ENCODE measurements at places on chromosomes 12 and 14.

DNA sequence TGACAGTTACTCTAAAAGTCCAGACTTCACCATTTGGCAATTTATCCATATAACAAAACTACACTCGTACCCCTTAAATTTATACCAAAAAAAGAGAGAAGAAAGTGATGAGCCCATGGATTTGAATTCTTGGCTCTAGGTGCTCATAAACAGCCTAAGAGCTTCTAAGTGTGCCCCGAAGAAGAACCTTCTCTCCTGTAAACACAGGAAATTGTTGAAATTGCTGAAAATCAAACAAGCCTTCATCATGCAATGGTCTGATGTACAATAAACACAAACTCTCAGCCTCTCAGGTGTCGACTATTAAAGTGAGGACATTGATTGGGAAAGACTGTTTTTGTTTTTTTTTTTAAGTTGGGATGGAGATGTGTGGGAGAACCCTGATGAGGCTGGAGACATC is 21.8 kb downstream of the PDE6H start:
- no peak for DNase-seq

DNA sequence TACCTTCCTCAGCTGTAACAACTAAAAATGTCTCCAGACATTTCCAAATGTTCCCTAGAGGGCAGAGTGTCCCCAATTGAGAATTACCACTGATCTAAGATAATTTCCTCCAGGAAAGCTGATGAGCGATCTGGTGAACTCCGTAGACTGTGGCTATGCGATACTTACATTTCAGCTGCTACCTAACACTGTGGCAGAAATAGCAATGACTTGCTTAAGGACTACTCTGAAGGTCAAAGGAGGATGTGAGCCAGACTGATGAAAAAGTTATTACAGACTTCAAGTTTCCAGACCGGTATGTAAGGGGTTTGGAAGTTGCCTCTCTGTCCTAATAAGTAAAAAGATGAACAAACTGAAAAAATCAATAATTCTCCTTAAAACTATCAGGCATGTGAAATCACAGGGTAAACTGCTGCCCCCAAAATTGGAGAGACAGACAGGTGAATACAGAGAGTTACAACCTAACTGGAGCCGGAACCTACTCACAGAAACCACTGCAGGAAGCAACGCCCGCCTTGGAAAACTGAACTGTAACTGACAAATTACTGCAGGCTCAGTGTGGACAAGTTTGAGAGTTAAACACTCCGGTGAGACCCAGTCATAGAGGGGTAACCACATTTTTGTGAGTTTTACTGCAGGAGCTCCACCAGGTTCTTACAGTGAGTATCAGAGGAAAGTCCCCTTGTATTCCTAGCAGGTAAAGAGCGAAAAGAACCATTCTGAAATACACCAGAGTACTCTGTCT is 60.0 kb upstream of the PARP11 start:
- DNase-seq, result no peak

DNA sequence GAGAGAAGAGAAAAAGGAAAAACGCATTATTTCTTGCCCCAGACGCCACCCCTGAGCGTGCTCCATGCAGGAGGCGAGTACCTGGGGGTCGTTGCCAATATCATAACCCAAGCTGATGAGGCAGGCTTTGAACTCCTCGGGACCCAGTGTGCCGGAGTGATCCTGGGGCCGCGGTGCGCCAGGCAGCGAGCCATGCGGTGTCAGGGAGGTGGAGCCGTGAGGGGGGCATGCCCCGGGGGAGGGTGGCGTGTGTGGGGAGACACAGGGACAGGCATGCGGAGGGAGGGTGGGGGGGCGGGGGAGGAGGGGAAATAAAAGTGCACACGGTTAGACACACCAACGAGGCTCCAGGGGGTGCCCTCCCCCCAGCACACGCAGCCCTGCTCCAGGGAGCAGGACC is 86.0 kb upstream of the ZFP36L1 start:
- DNase-seq, result no peak

DNA sequence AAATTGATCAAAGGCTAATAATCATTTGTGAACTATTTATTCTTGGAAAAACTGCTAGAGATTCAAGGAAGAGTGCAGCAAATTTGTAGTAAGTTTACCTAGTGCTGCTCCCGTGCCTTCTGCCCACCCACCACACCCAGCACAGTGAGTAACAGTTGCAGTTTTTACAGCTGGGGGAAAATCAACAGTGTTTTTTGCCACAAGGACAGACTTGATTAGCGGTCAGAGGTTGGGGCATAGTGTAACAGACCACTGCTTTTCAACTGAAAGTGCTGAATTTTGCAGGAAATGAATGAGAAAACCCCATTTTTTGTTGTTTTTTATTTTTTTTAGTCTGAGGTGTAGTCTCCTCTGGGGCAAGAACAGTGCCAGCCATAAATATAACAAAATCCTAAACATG is 7.5 kb upstream of the KLRK1 start:
- no peak for DNase-seq

DNA sequence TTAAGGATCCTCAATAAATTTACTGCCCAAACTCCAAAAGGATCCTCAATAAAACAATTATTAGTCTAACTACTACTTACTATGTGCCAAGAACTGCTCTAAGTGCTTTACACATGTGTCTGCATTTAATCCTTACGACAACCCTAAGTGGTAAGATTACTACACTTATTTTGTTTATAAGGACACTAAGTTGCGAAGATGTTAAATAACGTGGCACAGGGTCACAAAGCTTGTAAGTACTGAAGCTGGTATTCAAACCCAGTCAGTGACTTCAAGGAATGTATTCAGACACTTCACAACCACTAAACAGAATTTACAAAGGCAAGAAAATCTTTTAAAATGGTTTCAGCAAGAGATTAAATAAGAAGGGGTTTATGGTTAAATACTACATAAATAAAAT is 13.0 kb downstream of the FERMT2 start:
- no peak for DNase-seq

DNA sequence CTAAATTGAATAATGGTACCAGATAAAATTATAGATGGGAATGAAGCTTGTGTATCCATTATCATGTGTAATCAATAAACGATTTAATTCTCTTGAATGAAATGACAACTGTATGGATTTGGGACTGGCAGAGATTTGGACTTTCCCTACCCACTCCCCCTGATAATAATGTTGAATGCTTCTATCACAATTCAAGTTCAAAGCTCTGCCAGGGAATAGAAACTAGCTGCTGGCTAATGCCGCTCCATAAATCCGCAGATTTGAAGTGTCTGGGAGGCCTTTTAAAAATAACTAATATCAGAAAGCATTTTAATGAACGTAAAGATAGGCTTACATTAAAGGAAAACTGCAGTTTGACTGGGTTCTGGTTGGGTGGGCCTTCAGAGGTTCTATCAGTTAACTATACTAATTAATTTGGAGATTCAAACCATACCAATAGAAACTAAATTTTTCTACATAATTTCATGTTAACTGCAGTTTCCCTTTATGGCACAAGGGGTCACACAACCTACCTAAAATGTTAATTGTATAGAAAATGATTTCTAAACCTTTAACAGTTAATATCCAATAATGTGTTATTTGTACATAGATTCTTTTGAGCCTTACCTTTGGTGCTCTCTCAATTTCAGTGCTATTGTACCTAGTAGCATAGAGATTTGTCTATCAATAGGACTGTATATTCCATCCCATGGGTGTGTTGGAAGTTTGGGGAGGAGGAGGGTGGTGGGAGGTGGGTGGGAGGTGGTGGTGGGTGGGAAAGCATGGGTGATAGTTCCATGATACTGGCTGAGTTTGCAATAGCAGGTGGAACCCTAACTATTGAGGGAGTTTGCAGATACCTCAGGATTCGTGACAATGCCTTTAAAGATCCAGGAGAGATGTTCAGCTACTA is 4.9 kb downstream of the HNRNPA1 start:
- no peak for DNase-seq

GRCh38 chr12:57039016-57039798 is 10.7 kb downstream of the MYO1A start:
- DNase-seq, result no peak

DNA sequence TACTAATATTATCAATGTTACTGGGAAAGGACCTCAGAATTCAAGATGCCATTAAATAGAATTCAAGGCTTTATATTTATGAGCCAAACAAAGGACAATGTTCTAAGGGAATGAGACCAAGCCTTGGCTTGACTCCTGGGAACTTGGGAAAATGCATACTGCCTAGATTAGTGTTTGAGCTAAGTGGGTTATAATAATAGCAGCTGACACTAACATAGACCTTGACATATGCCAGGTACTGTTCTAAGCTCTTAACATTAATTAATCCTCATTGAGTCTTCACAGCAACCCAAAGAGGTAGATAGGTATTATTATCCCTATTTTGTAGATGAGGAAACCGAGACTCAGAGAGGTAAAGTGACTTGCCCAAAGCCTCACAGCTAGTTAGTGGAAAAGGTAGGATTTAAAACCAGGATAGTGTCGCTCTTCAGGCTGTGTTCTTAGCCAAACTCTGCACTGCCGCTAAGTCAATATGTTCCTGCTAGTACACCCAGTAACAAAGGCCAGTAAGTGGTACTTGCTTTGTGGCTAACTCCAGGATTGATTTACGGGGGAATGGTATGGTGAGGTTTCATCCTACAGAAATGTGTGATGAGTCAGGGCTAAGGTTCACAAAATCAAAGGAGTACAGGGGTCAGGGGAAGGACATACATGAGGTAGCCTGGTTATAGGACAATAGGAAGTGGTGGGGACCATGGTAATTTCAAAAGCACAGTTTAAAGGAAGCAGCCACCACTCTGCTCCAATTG is 35.8 kb upstream of the PRKAB1 start:
- peak; percentile 83 for DNase-seq

DNA sequence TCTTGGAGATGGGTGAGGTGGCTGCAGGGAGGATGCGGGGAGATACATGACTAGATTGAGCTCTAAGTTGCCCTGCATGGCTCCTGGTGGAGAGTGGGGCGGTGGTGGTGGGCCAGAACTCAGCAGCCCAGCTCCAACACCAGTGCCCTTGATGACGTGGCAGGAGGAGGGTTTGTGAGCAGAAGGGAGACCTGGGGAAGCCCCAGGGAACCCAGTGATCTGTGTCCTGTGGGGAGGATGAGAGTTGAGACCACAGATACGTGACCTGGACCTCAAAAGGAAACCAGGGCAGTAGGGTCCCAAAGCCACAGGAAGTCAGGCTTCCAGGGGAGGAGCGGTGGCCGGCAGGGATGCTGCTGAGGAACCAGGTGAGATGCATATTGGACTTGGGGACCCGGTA is 989.1 kb upstream of the TMEM132C start:
- DNase-seq, result no peak

GRCh38 chr14:33068040-33068439 is 129.4 kb downstream of the NPAS3 start:
- DNase-seq, result no peak

DNA sequence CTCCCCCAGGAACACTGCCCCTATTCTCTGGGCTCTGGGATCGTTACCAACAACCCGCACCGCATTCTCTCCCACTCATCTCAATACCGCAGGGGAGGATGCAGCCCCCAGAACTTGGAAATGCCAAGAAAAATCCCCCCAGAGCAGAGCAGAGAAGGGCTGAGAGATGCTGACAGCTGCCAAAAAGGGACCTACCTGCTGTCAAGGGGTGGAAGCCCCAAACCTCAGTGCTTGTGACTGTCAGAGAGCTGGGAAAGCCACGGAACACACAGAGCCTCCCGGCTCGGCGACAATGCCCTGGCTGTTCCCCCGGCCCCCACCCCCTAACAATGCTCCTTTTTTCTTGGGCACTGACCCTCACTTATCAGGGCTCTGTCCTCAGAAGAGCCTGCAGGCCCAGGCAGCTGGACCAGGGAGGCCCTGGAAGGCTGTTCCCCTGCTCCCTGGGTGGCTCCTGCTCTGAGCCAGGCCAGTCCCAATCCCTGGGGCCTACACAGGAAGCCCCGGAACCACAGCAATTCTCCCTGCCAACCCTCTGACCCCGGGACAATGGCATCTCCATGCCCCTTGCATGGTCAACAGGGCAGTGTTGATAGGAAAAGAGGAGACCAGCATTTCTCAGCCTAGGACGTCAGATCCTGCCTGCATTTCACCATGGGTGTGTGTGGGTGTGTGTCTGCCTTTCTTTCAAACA is 78.9 kb downstream of the ITPK1 start:
- DNase-seq, result no peak

DNA sequence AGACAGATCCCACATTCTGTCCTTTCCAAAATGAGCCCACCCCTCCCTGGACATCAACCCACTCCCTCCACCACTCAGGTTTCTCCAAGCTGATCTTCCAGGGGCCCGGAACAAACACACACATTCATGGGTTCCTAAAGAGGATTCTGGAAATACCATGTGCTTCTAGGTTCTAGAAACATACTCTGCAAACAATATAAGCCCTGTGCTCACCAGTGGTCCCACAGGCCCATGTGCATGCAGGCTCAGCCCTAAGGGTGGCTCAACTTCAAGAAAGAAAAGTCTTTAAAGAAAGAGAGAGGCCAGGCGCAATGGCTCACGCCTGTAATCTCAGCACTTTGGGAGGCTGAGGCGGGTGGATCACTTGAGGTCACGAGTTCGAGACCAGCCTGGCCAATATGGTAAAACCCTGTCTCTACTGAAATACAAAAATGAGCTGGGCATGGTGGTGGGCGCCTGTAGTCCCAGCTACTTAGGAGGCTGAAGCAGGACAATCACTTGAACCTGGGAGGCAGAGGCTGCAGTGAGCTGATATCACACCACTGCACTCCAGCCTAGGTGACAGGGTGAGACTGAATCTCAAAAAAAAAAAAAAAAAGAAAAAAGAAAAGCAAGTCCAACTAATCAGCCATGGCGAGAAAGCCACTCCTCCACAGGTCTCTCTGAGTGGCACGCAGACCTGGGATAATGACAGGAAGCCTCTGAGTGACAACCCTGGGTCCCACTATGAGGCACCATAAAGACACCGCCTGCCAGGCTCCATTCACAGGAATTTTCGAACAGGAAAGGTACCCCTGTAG is 59.5 kb upstream of the PNMA1 start:
- no peak for DNase-seq

GRCh38 chr12:116878567-116879508 is 2.4 kb downstream of the HRK start:
- no peak for DNase-seq

- DNase-seq, result no peak
Measured at GRCh38 chr14:57182760-57183503, 85.8 kb downstream of the EXOC5 start.

- DNase-seq, result no peak
Measured at GRCh38 chr14:80615831-80616230, 325.7 kb downstream of the CEP128 start.

- DNase-seq, result no peak
Measured at GRCh38 chr14:24839617-24840203, 205.7 kb upstream of the GZMB start.

DNA sequence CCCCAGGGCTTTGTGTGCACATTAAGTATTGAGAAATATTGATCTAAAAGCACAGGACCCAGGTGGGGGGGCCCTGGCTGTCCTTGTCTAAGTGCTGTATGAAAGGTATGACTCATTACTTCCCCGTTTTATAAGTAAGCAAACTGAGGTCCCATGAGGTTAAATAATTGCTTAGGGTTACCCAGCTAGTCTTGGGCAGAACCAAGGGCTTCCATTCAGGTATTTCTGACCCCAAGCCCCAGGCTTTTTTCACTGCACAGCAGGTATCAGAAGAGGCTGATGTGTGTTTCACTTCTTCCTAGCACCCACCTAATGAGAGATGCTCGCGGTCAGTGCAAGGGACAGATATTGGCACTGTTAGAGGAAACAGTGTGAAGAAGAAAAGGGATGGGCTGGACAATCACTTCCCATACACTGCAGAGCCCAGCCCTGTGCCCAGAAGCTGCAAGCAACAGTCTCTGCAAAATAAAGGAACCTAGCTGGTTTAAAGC is 4.7 kb upstream of the TC2N start:
- no peak for DNase-seq

- no peak for DNase-seq
Measured at GRCh38 chr14:71776471-71777360, 155.5 kb upstream of the RGS6 start.
